ENCODE measurements at places on chromosomes 7 and 10. TPM values are rescaled to one million over a fixed set of nuclear protein-coding genes. Genes with fewer than 3 reads are reported as not detected.

The CPXM2 gene
- 48.1 TPM for total RNA-seq

The CCL26 gene
- total RNA-seq: 1.3 TPM

The SNCG gene
- 8.7 TPM for total RNA-seq

The SPDYE6 gene
- total RNA-seq: not detected

The NUTM2D gene
- 1.3 TPM for total RNA-seq

The PTF1A gene
- not detected for total RNA-seq

The LIPM gene
- total RNA-seq: not detected

The OR6V1 gene
- total RNA-seq: not detected

The NUB1 gene
- 42.9 TPM for total RNA-seq

The TEX47 gene
- total RNA-seq: not detected

The ZNF438 gene
- 3.9 TPM for total RNA-seq

The C10orf67 gene
- total RNA-seq: under 0.01 TPM

The ZNF485 gene
- 3.5 TPM for total RNA-seq

The ICA1 gene
- under 0.01 TPM for total RNA-seq

The PRKG1 gene
- total RNA-seq: 60.1 TPM

The DNAH11 gene
- total RNA-seq: 0.33 TPM

The TMEM213 gene
- not detected for total RNA-seq

The IL6 gene
- total RNA-seq: 22.1 TPM

The HTR7 gene
- total RNA-seq: 0.77 TPM

The PODXL gene
- total RNA-seq: 0.26 TPM

The LIPN gene
- total RNA-seq: not detected

The AGR2 gene
- not detected for total RNA-seq

The ZNF138 gene
- 3.9 TPM for total RNA-seq

The GPR146 gene
- total RNA-seq: 3.3 TPM

All from fibroblast of lung (primary cell).